Activated T-helper 1 cell treated with anti-CD3 and anti-CD28 coated beads, Interleukin-12 subunit alpha, Interleukin-12 subunit beta, Interleukin-2, Interleukin-4 antibody, amounts not matched to agents 30 ng/mL and 10 ng/mL and 1 ng/mL, durations not matched to agents 14 hours and 24 hours and 36 hours (primary cell): ENCODE measurements at places on chromosomes 3 and 15. TPM values are rescaled to one million over a fixed set of nuclear protein-coding genes. Genes with fewer than 3 reads are reported as not detected.

FYTTD1 gene
- 59.0 and 77.2 TPM in 2 replicates for total RNA-seq

RBP2 gene
- not detected in 2 replicates for total RNA-seq

LRRC15 gene
- total RNA-seq: not detected in 2 replicates

DLL4 gene
- total RNA-seq: 0.29 and 0.36 TPM in 2 replicates

MRAS gene
- 0.05 and 0.42 TPM in 2 replicates for total RNA-seq

PCNP gene
- total RNA-seq: 182 and 190 TPM in 2 replicates

MOBP gene
- total RNA-seq: not detected in 2 replicates

EPB42 gene
- total RNA-seq: not detected in 2 replicates

TIMMDC1 gene
- total RNA-seq: 124 and 126 TPM in 2 replicates

VGLL3 gene
- not detected in 2 replicates for total RNA-seq

P2RY14 gene
- total RNA-seq: 7.7 and 9.4 TPM in 2 replicates

CGNL1 gene
- not detected in 2 replicates for total RNA-seq

POTEB gene
- total RNA-seq: not detected in 2 replicates

NR2E3 gene
- total RNA-seq: not detected in 2 replicates

PAK6 gene
- total RNA-seq: 0.26 and 0.78 TPM in 2 replicates

SRP14 gene
- total RNA-seq: 144 and 147 TPM in 2 replicates

TEX55 gene
- not detected in 2 replicates for total RNA-seq

FAIM gene
- total RNA-seq: 1.4 and 2.3 TPM in 2 replicates

RAB7A gene
- 318 and 329 TPM in 2 replicates for total RNA-seq

MYL3 gene
- not detected in 2 replicates for total RNA-seq

GNAT1 gene
- not detected in 2 replicates for total RNA-seq

PLSCR5 gene
- total RNA-seq: not detected in 2 replicates

TBC1D2B gene
- total RNA-seq: 60.8 and 64.7 TPM in 2 replicates

AADACL2 gene
- not detected in 2 replicates for total RNA-seq

TUSC7 gene
- not detected in 2 replicates for total RNA-seq

MASP1 gene
- total RNA-seq: not detected in 2 replicates

GPR149 gene
- not detected in 2 replicates for total RNA-seq

DET1 gene
- 1.4 and 1.9 TPM in 2 replicates for total RNA-seq

DAZL gene
- total RNA-seq: 0.10 TPM in 2 replicates

GOLGA6L7 gene
- total RNA-seq: not detected in 2 replicates

SOX2 gene
- 0.07 and 0.10 TPM in 2 replicates for total RNA-seq

CXCR6 gene
- 27.2 and 27.9 TPM in 2 replicates for total RNA-seq

SFMBT1 gene
- 28.4 and 31.0 TPM in 2 replicates for total RNA-seq

P2RY1 gene
- total RNA-seq: 0.36 and 0.49 TPM in 2 replicates

EIF4G1 gene
- total RNA-seq: 657 and 706 TPM in 2 replicates

CRABP1 gene
- total RNA-seq: not detected in 2 replicates

SEMA4B gene
- 17.5 and 18.8 TPM in 2 replicates for total RNA-seq

OIP5 gene
- total RNA-seq: 15.6 and 17.6 TPM in 2 replicates

BFSP2 gene
- total RNA-seq: not detected in 2 replicates

C2CD4A gene
- total RNA-seq: 0.13 and 0.17 TPM in 2 replicates

RPL14 gene
- 2,245 and 2,326 TPM in 2 replicates for total RNA-seq

MUC4 gene
- 1.6 and 2.4 TPM in 2 replicates for total RNA-seq

IL17RE gene
- 3.2 and 3.5 TPM in 2 replicates for total RNA-seq

CADPS gene
- not detected in 2 replicates for total RNA-seq

EOMES gene
- 29.6 and 30.7 TPM in 2 replicates for total RNA-seq

GOLGA6D gene
- not detected in 2 replicates for total RNA-seq

CD200R1 gene
- 6.7 and 6.8 TPM in 2 replicates for total RNA-seq

CSTA gene
- not detected in 2 replicates for total RNA-seq

ARNT2 gene
- total RNA-seq: 0.05 and 0.36 TPM in 2 replicates

STARD9 gene
- total RNA-seq: 6.1 and 9.2 TPM in 2 replicates
